ENCODE measurements at places on chromosomes 2 and 18. TPM values are rescaled to one million over a fixed set of nuclear protein-coding genes. Genes with fewer than 3 reads are reported as not detected.

The CYS1 gene
- total RNA-seq, result 2.4 TPM

The B3GNT7 gene
- 2.1 TPM for total RNA-seq

The SKOR2 gene
- total RNA-seq, result not detected

The RHBDD1 gene
- 15.0 TPM for total RNA-seq

The TTR gene
- not detected for total RNA-seq

The CCDC150 gene
- 1.3 TPM for total RNA-seq

The IGFBP5 gene
- 74.8 TPM for total RNA-seq

The LAMA1 gene
- 1.3 TPM for total RNA-seq

The TRAK2 gene
- 105 TPM for total RNA-seq

The OBSL1 gene
- 41.5 TPM for total RNA-seq

The DSEL gene
- 27.9 TPM for total RNA-seq

The PRKAG3 gene
- total RNA-seq, result not detected

The SH2D6 gene
- not detected for total RNA-seq

The PPP1R1C gene
- total RNA-seq, result not detected

The MC4R gene
- not detected for total RNA-seq

The NEU2 gene
- total RNA-seq, result not detected

The VSNL1 gene
- not detected for total RNA-seq

The ACADL gene
- 21.3 TPM for total RNA-seq

The CLIP4 gene
- total RNA-seq, result 101 TPM

The PDE11A gene
- not detected for total RNA-seq

The SCN9A gene
- total RNA-seq, result 8.1 TPM

The CNRIP1 gene
- total RNA-seq, result 54.8 TPM

The UGT1A8 gene
- not detected for total RNA-seq

The DCDC2C gene
- not detected for total RNA-seq

The ACTR1B gene
- 84.8 TPM for total RNA-seq

The MOB1A gene
- 112 TPM for total RNA-seq

The LCLAT1 gene
- 9.5 TPM for total RNA-seq

All from subcutaneous adipose tissue (tissue), 4 donors.